ENCODE measurements at places on chromosomes 6 and 20. TPM values are rescaled to one million over a fixed set of nuclear protein-coding genes. Genes with fewer than 3 reads are reported as not detected.

DNA sequence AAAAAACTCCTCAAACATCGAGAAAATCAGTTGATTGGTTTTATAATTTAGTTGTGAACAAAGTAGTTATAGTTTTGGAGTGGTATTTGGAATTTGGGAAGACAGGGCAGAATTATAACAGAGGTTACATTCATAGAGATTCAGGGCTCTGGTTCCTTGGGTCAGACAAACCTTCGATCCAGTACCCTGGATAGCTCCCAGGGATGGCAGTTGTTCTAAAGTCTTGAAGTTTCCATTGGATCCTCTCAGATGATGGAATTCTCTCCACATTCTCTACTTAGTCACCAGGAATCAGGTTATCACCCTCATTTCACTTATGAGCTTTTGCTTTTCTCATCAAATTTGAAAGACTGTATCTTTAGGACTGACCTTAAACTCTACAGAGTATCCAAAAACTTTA, 285.1 kb downstream of the CENPW start:
- no peaks in the 10 kb centered on the region for H3K27me3 ChIP-seq
- DNase-seq: no peak
- H3K4me1 ChIP-seq: no peaks in the 10 kb centered on the region

- no peak for DNase-seq
- no peak overlapping the region for H3K4me3 ChIP-seq
- H3K27ac ChIP-seq: no peak overlapping the region
- H3K36me3 ChIP-seq: no peaks in the 10 kb centered on the region
- H3K27me3 ChIP-seq: no peaks in the 10 kb centered on the region
These were observed 581.0 kb upstream of the MAP3K7 start for GRCh38 chr6:91167846-91168245.

DNA sequence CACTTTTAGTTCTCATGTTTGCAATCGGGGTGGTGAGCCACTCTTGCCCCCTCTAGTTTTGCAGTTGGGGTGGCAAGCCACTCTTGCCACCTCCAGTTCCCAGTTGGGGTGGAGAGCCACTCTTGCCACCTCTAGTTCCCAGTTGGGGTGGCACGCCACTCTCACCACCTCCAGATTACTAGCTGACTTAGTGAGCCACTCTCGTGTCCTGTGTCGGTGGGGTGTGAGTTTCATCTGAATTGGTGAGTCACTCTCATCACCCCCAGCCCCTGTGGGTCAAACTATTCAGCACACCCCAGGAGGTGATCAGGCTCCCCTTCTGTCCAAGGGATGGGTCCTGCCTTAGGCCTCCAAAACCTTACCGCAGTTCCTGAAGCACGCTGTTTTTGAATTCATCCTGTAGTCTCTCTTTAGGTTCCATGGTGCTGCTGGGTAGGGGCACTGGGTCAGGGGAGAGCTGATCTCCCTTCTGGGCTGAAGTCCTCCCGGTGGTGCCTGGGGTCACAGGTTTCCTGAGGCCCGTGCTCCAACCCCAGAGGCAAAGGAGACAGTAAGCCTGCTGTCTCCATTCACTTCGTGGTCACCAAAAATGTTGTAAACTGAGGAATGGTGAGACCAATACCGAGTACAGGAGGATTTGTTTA, 224.2 kb upstream of the SYNCRIP start:
- H3K27ac ChIP-seq: no peak overlapping the region
- H3K4me3 ChIP-seq: peak overlapping the region; percentile 31
- no peaks in the 10 kb centered on the region for H3K36me3 ChIP-seq
- no peaks in the 10 kb centered on the region for H3K4me1 ChIP-seq

GRCh38 chr6:150269857-150270223, 99.0 kb upstream of the IYD start:
- no peaks in the 10 kb centered on the region for H3K36me3 ChIP-seq
- peaks cover 1% of the 10 kb centered on the region for H3K27me3 ChIP-seq
- no peak overlapping the region for H3K4me3 ChIP-seq
- no peak for DNase-seq

DNA sequence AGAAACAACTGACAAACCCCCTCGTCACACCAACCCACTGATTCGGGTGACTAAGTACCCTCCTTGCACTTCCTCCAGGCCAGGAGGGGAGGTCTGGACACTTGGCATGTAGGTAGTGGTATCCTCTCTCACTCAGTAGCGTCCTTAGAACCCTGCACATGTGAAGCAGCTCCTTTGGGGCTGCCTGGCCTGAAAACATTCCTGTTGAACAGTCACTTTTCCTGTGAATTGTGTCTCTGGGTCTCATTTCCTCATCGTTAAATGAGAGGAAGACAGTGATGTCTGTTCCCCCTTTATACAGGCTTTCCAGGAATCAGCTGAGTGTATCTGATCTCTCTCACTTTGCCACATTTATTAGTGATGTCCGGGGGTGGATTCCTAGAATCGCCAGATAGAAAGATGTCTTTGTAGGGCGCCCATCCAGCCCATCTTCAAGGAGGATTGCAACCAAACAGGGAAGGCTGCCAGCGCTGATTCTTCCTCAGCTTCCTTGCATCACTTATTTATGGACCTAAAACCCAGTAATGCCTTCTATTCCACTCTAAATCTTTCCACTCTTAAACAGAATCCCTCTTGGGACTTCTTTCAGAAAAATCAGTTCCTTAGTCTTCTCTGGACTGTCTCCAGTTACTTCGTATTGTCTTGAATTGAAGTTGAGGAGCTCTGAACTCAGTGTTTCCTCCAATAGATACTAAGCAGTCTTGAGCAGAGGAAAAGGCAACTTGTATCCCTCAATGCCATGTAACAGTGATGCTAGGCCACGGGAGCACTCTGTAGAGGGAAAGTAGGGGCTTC, 9.4 kb upstream of the POPDC3 start:
- H3K27ac ChIP-seq: no peak overlapping the region
- H3K36me3 ChIP-seq: no peaks in the 10 kb centered on the region
- H3K4me1 ChIP-seq: no peaks in the 10 kb centered on the region

DNA sequence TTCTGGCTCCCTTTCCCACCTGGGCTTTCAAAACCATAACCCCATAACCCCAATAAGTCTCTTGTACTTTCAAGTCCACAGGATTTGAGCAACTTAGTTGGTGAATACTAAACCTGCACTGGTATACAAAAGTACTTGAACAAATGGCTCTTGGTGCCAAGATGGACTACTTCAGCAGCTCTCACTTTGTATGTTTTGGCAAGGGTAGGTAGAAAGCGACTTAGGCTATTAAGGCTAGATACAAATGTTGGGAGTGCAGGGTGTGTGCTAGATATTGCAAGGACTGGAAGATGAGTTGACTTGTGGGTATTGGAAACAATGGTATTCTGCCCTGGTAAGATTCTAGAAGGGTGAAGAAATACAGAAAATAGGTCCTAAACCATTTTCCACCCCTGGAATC, 182.6 kb upstream of the MOCS1 start:
- no peak for DNase-seq
- H3K4me1 ChIP-seq: no peaks in the 10 kb centered on the region
- H3K27ac ChIP-seq: no peak overlapping the region
- no peaks in the 10 kb centered on the region for H3K36me3 ChIP-seq

DNA sequence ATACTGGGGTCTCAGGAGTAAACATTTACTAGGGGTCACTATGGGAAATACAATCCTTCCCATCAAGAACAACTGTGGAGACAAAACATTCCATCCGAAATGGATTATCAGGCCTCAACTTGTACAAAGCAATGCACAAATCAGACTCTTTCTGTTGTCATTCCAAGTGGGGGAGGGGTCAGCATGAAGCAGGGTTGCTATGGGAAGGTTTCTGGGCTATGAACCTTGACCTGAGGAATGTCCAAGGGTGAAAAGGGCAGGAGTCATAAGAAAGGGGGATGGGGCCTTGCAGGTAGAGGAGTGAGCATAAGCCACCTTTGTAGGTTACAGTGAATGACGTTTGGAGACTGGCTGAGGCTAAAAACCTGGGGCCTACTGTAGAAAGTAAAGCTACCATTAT, 3.1 kb downstream of the METTL24 start:
- DNase-seq: no peak
- no peak overlapping the region for H3K4me3 ChIP-seq
- peaks cover 26% of the 10 kb centered on the region for H3K27me3 ChIP-seq

DNA sequence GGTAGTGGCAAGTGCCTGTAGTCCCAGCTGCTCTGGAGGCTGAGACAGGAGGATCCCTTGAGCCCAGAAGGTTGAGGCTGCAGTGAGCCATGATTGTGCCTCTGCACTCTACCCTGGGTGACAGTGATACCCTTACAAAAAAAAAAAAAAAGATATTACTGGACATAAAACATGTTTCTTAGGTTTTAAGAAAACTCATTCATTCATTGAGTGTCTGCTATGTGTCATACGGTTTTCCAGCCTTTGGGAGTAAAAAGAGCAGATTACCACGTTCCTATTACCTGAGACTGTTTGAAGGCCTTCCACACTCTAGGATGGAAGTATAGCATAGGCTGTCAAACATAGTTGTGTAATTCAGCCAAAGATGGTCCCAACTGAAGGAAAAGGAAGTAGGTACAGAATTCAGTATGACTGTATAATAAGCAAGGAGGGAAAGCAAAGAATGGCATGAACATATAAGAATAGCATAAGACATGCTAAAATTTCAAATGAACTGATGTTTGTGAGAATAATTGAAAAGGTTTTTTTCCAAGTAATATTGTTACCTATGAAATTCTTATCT, 22.0 kb downstream of the STXBP5 start:
- H3K4me1 ChIP-seq: peaks cover 57% of the 10 kb centered on the region
- no peaks in the 10 kb centered on the region for H3K27me3 ChIP-seq
- H3K36me3 ChIP-seq: no peaks in the 10 kb centered on the region
- H3K4me3 ChIP-seq: no peak overlapping the region
- DNase-seq: no peak

- H3K27ac ChIP-seq: peak overlapping the region; percentile 63
- H3K27me3 ChIP-seq: no peaks in the 10 kb centered on the region
- no peak for DNase-seq
- no peaks in the 10 kb centered on the region for H3K4me1 ChIP-seq
These were observed 98.1 kb downstream of the RALGAPA2 start for GRCh38 chr20:20614391-20614790.

GRCh38 chr6:4671587-4672115, 104.6 kb upstream of the CDYL start:
- H3K4me1 ChIP-seq: no peaks in the 10 kb centered on the region
- no peak overlapping the region for H3K27ac ChIP-seq

DNA sequence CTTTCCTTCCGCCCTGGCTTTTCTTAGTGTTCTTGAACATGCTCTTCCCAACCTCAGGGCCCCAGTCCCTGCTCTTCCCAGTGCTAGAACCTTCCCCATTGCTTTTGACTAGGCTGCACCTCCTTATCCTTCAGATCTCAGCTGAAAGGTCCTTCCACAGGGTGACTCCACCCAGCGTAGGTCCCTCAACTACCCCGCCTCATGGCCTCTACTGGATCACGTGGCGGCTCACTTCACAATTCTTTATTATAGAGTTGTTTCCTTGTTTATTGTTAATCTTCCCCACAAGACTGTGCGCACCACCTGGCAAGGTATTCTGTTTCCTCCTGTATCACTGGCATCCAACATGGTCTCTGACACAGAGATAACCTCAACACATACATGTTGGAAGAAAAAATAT, 31.2 kb downstream of the TTLL9 start:
- H3K4me3 ChIP-seq: no peak overlapping the region
- no peaks in the 10 kb centered on the region for H3K4me1 ChIP-seq
- H3K36me3 ChIP-seq: no peaks in the 10 kb centered on the region
- peaks cover 5% of the 10 kb centered on the region for H3K27me3 ChIP-seq
- H3K27ac ChIP-seq: no peak overlapping the region

Gene AKAP12
- not detected for total RNA-seq

Gene CSNK2A1
- total RNA-seq: 91.8 TPM

Gene UQCC2
- 23.3 TPM for total RNA-seq

Gene ESR1
- 2.8 TPM for total RNA-seq

Gene CNKSR3
- total RNA-seq: not detected

Gene PHACTR3
- not detected for total RNA-seq

Measured in naive thymus-derived CD8-positive, alpha-beta T cell (primary cell).